ENCODE measurements at places on chromosomes 6 and 20. TPM values are rescaled to one million over a fixed set of nuclear protein-coding genes. Genes with fewer than 3 reads are reported as not detected.

F13A1 gene
- total RNA-seq = not detected

ZNF133 gene
- 26.0 TPM for total RNA-seq

CGA gene
- not detected for total RNA-seq

C20orf144 gene
- total RNA-seq = 0.44 TPM

VWA7 gene
- total RNA-seq = 0.50 TPM

CFAP206 gene
- 0.50 TPM for total RNA-seq

SLC17A3 gene
- not detected for total RNA-seq

OR2B6 gene
- not detected for total RNA-seq

CALHM4 gene
- total RNA-seq = not detected

FAM217B gene
- total RNA-seq = 3.9 TPM
